ENCODE measurements at places on chromosomes 11 and 22. TPM values are rescaled to one million over a fixed set of nuclear protein-coding genes. Genes with fewer than 3 reads are reported as not detected.
A peak's percentile ranks its signal among the peaks of the same experiment; 100 is the strongest.

DNA sequence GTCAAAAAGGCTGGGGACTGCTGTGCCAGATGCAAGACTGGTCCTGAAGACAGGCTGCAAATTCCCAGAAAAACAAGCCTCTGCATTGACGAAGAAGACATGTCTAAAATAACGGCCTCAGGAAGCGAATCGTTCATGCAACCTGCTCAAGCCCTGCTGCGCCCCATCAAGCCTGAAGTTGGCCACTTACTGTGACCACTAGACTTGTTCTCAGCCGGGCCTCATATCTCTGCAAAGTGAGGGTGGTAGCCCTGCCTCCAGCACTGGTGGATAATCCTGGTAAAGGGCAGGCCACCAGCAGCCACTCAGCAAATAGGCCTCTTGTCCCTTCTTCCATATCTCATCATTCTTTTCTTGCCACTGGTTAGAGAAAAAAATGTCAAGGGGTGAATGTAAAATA is 11.8 kb downstream of the LTO1 start:
- DNase-seq = no peak

DNA sequence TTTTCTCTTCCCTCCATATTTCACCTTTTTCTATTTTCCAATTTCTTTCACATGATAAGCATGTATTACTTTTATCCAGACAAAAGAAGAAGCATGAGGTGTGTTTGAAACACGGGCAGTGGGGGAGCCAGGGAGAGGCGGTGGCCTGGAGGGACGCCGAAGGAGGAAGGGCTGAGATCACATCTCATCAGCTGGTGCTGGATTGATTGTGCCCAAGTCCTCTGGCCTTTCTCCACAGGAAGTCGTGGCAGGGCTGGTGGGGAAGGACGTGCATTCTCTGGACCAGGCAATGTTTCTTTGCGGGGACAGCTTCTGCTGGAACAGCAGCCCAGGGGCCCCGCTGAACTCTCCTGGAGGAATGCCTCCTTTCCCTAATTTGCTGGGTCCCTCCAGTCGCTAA is 82.9 kb downstream of the MIAT start:
- DNase-seq = no peak

- DNase-seq = no peak
Measured at GRCh38 chr22:47288680-47289079, 526.2 kb downstream of the TBC1D22A start.

GRCh38 chr11:76786441-76787014 is 3.4 kb downstream of the TSKU start:
- DNase-seq = no peak

DNA sequence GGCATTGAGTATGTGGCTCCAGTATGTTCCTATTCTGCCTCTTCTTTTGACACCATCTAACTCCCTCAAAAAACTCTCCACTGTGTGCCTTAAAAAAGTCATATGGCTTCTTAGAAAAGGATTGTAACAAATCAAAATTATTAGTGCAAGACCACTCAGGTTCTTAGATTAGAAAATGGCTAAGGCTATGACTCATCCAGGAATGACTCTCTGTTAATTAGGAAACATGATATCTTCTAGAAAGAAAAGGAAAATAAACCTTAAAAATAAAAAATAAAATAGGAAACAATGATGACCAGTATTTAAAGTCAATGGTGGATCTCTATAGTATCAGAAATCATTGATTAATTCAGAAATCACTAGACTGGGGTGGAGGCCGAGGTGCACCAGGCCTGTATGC is 21.7 kb downstream of the SLC25A17 start:
- DNase-seq = no peak

- no peak for DNase-seq
Measured at GRCh38 chr11:44727114-44727372, 281 bp downstream of the TSPAN18 start.

DNA sequence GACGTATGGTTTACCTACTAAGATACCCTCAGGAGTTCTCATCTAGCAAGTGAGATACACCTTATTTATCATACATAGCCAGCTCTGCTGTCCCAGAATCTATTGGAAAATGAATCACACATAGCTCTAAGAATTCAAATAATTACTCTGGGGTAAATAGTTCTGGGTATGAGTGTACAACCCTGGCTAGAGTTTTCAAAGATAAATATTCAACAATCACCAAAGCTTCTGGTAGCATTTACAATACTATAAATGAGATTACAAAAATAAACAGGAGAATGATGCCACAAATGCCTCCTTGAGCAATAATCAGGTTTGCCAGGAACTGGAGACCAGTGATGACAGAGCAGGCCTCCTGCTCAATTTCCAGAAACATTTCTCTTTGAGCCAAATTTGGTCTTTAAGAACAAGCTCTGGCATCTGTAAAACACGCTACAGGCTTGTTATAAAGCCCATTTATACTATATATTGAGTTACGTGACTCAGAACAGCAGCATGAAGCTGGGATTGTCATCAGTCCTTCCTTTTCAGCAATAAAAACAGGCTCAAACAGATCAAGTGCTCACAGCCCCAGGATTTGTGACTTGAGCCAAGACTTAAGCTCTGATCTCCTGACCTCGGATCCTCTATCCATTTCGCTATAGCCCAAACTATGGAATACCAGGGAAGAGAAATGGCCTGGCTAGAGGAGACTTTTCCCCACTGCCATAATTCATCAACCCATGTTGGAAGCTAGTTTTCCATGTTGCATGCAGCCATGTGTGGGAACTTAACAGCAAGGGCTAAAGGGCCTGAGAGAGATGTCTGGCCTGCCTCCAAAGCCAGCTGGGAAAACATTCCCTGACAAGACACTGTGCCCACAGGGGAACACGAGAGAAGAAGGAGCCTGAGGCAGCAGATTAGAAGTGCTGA is 19.7 kb downstream of the RAB30 start:
- DNase-seq = no peak

- peak; percentile 74 for DNase-seq
Measured at GRCh38 chr22:23183061-23183698, 2.9 kb downstream of the BCR start.

GRCh38 chr11:27619763-27620335 is 80.4 kb downstream of the BDNF start:
- DNase-seq = no peak

GRCh38 chr11:5242933-5243815 is 6.5 kb downstream of the HBG1 start:
- no peak for DNase-seq

DNA sequence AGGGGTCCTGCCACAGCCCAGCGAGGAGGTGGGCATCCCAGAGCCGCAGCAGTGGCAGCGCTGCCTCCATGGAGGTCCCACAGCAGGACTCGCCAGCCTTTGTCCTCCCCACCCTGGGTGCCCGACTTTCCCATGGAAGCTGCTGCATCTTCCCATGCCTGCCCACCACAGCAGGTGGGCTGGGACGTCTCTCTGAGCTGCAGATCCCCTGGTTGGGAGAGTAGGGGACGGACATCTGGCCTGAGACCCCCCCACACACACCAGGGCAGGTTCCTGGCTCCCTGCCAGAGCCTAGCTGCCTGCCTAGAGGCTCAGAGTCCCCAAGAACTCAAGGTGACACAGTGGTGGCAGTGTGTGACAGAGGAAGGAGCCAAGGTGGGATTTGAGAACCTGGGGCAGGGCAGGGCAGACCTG is 21.5 kb upstream of the PRR5 start:
- no peak for DNase-seq

DNA sequence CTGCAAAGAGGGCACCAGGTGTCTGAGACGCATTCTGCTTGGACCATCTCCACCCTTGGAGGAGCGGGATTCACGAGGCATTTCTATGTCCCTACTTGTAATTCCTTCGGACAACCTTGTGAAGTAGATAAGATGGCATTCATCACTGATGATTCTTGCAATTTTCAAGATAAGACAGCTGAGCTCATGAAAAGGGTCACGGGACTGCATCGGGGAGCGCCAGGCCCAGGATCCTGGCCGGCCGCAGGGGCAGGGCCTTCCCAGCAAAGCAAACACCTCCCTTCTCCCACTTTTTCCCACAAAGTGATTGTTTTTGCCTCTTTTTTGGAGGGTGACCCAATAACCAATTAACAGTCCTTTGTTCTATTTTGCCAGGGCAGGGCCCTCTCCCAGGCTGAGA is 8.4 kb downstream of the LIF start:
- no peak for DNase-seq

DNA sequence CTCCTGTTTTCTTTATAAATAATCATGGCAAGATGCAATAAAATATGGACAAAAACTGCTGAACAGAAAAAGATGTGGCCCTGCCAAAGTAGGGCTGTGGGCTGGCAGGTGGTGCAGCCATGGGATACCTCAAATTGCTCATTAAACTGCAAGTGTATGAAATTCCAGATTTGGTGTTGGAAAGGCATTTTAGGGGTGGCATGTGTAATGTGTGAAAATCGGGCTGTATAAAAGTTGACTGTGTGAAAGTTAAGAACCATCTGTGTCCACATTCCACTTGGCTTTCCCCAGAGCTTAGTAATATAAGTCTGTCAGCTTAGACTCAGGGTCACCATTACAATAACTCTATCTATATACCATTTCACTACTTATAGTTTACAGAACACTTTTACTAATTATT is 34.8 kb upstream of the FZD4 start:
- no peak for DNase-seq

GRCh38 chr22:40334060-40334459 is 12.2 kb upstream of the ADSL start:
- no peak for DNase-seq

DNA sequence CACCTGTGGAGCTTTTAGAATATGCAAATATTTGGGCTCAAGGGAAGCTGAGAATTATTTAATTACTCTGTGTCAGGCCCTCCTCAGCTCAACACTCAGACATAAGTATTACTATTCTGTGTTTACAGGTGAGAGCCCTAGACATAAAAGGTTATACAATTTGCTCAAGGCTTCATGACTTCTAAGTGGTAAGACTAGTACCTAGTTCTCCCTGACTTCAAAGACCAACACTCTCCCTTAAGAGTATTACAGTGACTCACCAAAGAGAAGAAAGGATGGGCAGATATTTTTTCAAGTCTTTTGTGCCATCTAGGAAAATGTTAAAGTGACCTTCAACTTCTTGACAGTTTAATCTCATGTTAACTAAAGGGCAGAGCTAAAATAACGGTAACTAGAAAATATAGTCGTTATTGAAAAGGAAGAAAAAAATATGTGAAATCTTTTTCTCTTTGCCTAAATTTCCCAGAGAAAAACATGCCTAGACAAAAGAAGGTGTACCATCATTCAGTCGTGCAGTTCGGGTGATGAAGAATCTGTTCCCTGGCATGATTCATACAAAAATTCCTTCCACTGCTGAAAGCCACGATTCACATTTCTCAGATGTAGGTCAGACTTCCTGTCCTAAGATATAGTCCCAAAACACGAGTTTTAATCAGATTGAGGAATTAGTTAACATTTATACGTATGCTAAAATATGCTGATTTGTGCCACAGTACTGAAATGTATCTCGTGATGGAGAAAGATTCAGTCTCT is 849.1 kb upstream of the API5 start:
- DNase-seq = no peak

- DNase-seq = no peak
Measured at GRCh38 chr11:126899961-126900748, 100.4 kb downstream of the KIRREL3 start.

GRCh38 chr11:112172362-112172994 is 2.8 kb upstream of the BCO2 start:
- DNase-seq = no peak

GRCh38 chr11:105000167-105000566 is 22.8 kb downstream of the CASP5 start:
- no peak for DNase-seq

DNA sequence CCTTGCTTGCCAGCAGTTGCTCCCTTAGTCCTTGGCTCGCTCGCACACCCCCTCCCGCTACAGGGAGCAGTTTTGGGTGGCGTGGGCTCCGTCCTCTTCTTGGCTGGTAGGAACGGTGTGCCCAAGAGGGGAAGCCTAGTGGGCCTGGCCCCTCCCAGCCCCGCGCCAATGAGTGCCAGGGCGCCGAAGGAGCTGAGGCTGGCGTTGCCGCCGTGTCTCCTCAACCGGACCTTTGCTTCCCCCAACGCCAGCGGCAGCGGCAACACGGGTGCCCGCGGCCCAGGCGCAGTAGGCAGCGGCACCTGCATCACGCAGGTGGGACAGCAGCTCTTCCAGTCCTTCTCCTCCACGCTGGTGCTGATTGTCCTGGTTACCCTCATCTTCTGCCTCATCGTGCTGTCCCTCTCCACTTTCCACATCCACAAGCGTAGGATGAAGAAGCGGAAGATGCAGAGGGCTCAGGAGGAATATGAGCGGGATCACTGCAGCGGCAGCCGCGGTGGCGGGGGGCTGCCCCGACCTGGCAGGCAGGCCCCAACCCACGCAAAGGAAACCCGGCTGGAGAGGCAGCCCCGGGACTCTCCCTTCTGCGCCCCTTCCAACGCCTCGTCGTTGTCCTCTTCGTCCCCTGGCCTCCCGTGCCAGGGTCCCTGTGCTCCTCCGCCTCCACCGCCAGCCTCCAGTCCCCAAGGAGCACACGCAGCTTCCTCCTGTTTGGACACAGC is 1.6 kb downstream of the C11orf87 start:
- peak; percentile 59 for DNase-seq

DNA sequence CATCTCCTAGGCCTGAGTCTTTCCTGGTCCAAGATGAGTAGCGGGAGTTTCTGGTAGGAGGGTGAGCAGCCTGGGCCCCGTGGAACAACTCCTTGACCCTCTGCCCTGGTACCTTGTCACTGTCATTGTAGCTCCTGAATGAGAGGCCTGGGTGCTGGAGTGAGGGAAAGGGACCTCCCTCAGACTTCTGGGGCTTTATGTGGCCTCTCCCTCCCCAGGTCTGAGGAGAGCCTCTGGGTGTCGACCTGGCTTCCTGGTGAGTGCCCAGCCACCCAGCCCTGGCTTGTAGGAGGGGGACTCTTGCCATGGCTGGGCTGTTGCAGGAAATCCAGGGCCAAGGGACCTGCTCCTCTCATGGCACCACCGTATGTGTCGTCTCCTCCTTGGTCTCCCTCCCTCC is 3.9 kb downstream of the P2RY2 start:
- peak; percentile 17 for DNase-seq

- no peak for DNase-seq
Measured at GRCh38 chr11:66287211-66287888, 1.6 kb downstream of the YIF1A start.

GRCh38 chr11:121123496-121124069 is 22.5 kb downstream of the TECTA start:
- DNase-seq = no peak

GRCh38 chr22:22835771-22836291 is 51.8 kb upstream of the IGLL5 start:
- no peak for DNase-seq

- no peak for DNase-seq
Measured at GRCh38 chr11:8063324-8063723, 17.7 kb upstream of the TUB start.

- peak; percentile 94 for DNase-seq
Measured at GRCh38 chr11:62786318-62787004, 741 bp upstream of the TMEM179B start.

The RASGRP2 gene
- 27.6 TPM for total RNA-seq

The SCGB2A2 gene
- total RNA-seq = not detected

The CYTH4 gene
- 37.9 TPM for total RNA-seq

The SCUBE1 gene
- total RNA-seq = 36.0 TPM

The RAG1 gene
- 0.78 TPM for total RNA-seq

The FLRT1 gene
- total RNA-seq = not detected

The SHANK3 gene
- total RNA-seq = 59.9 TPM

The CASP5 gene
- 1.9 TPM for total RNA-seq

The ZNF280A gene
- not detected for total RNA-seq

The TRIM6 gene
- 2.4 TPM for total RNA-seq

The CRY2 gene
- 54.2 TPM for total RNA-seq

All from upper lobe of right lung (tissue), 1 donor.